ENCODE measurements at places on chromosomes 4 and X.

- DNase-seq, result no peak
These were observed 57.8 kb upstream of the MAGEA4 start for GRCh38 chrX:151854726-151855495.

DNA sequence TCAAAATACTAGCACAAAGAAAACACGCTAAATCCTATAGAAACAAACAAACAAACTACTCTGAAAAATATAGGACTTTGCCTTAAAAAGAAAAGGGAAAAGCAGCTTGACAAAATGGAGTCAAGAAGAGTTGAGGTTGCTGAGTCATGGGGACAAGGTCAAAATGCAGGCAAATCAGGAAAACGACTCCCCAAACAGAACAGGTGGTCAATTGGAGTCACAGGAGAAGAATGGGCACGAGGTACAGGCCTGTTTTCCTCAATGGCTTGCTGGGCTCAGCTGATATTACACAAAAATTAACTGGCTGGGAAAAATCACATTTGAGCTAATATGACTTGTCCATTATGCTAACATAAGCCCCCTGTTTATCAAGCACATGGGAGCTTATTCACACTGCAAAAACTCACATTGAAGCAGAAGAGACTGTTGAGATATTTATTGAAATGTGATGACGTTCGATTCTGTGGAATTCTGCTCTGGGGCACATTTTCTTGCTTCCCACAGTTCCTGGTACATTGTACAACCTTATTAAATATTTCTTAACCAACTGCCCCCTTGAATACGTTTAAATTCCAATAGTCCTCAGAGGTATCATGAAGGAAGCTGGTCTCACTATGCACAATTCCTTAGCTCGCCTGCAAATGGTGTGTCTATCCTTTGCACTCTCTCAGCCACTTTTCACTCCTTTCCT is 1622.1 kb downstream of the STIM2 start:
- DNase-seq, result no peak

DNA sequence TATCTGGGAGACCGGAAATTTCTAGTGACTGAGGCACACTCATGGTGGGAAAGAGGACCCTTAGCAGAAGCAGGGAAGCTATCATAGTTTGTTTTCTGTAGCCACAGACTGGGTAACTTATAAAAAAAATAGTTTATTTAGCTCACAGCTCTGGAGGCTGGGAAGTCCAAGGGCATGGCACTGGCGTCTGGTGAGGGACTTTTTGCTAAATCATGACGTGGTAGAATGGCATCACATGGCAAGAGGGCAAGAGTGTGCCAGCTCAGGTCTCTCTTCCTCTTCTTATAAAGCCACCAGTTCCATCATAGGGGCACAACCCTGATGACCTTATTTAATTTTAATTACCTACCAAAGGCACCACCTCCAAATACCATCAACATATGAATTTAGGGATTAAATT is 13.3 kb downstream of the APLN start:
- DNase-seq, result no peak

DNA sequence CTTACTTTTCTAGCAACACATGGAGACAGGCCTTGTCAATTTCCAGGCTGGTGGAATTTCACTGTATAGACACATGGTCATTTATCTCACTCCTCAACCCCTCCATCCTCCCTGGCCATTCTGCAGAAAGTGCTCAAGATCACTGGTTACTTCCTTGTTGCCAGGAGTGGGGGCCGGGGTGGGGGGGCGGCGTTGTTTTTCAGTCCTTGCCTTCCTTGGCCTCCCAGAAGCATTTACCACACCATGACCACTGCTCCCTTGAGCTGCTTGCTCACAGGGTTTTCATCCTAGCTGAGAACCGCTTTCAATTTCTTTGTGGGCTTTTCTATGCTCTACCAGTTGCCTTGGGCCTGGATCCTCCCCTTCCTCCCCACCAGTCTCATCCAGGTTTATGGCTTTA is 14.1 kb upstream of the BCOR start:
- DNase-seq, result no peak

- DNase-seq, result no peak
These were observed 23.4 kb upstream of the PRPS2 start for GRCh38 chrX:12767856-12768255.

- DNase-seq, result no peak
These were observed 156.0 kb upstream of the BCOR start for GRCh38 chrX:40253771-40254170.

DNA sequence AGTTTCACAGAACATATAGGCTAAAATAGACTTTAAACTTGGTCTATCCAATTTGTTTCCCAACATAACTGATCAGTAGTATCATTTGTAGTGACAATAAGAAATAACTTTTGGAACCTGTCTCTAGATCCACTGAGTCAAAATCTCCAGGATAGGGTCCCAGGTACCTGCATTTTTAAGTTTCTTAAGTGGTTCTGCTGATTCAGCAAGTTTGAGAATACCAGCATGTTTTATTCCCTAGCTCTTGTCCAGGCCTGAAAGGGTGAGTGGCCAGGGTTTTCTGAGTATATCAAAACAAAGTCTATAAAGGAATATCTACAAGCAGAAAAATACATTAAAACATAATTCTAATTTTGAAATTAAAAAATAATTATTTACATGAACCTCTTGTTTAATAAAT is 573.1 kb upstream of the POU3F4 start:
- DNase-seq, result no peak

DNA sequence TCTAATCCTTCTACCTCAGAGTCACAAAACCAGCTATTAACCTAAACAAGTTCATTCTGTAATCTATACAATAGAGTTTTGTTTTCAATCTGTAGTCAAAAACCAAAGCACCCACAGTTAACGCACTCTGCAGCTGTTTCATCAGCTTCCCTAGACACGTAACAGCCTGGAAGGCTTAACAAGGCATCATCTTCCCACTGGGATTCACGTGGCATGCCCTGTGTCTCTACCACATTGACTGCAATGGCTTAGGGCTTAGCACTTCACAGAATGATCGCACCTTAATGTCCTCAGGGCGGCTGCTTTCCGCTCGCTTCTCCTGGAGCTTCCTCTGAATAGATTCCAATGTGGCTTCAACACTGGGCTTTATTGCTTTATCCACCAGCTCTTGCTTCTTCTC is 49.7 kb upstream of the NAP1L5 start:
- no peak for DNase-seq
